Effector memory CD4-positive, alpha-beta T cell (primary cell): ENCODE measurements at places on chromosomes 4 and X.

DNA sequence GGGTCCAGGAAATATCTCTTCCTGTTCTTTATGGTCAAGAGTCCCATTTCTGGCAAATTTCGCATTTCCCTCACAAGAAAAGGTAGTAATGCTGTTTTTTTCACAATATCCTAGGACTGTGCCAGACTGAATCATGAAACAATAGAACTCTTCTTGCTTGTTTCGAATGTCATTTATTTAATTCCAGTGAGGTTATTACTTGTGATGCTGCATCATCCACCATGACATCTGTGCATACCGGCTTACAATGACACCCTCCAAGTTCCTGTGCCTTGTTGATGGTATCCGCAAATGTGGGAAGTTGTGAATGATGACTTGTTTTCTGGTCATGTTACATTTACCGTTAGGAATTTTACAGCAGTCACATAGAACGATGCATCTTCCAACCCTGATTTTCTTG, 42.9 kb upstream of the SPRY1 start:
- DNase-seq = no peak

DNA sequence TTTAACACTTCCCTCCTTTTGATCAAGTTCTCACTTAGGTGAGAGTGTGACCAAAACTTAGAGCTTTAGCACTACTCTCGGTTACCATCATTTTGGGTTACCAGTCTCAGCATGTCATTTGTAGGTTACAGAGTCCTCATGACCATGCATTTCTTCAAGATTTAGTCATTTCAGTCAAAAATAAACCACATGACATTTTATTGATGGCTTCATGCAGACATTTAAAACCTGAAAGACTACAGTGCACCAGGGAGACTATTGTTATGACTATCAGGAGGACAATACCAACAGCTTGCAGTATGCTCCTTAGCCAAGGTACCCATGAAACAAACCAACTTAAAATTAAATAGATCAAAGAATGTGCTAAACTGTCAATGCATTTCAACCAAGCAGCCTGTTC, 498.1 kb upstream of the FSTL5 start:
- no peak for DNase-seq

GRCh38 chrX:153406011-153406410, 4.9 kb upstream of the PNMA6E start:
- no peak for DNase-seq

GRCh38 chr4:168803732-168804131, 206.3 kb downstream of the CBR4 start:
- no peak for DNase-seq

- no peak for DNase-seq
These were observed 19.6 kb upstream of the SASH3 start for GRCh38 chrX:129760155-129760554.

- DNase-seq = no peak
These were observed 15.6 kb downstream of the CHRNA9 start for GRCh38 chr4:40350627-40351227.

DNA sequence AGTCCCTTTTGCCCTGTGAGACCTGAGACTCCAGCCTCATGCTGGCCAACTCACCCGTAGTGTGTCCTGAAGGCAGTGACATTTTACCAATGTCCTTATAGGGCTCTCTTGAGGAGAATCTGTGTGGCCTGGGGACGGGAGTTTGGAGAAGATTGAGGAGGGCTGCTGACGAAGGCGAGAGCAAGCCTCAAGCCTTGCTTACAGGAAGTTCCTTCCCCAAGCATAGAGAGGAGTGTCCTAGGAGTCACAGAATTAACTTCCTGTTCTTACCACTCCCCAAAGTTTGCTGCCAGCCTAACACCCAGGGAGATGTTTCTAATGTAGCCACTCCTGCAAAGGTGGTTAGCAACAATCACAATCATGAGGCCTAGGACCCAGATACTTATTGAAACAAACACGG, at the start of gene NXF3:
Gene NXF3 (minus strand): TSS at position 202 of the 400 bp plus-strand sequence. CDS start 120 bp downstream, at position 82.
- no peak for DNase-seq

- no peak for DNase-seq
These were observed 239.7 kb upstream of the AGA start for GRCh38 chr4:177681902-177682301.

DNA sequence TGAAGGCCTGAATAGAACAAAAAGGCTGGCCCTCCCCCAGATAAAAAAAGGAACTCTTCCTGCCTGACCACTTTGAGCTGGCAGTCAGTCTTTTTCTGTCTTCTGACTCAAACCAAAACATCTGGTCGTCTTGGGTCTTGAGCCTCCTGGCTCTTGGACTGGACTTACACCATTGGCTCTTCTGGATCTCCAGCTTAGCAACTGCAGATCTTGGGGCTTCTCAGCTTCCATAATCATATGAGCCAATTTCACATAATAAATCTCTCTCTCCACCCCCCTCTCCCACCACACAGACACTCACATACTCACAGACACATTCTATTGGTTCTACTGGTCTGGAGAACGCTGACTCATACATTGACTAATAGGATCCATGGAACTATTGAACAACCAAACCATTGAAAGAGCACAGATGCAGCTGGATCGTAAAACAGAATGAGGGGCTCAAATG, 15.6 kb upstream of the CWH43 start:
- no peak for DNase-seq

GRCh38 chr4:81562093-81562492, 90.4 kb upstream of the RASGEF1B start:
- DNase-seq = no peak

- no peak for DNase-seq
These were observed 30.1 kb downstream of the GABRB1 start for GRCh38 chr4:47061435-47061834.

- no peak for DNase-seq
These were observed 188.8 kb downstream of the SOWAHB start for GRCh38 chr4:76708971-76709771.

- peak; percentile 73 for DNase-seq
These were observed 250 bp downstream of the USP9X start for GRCh38 chrX:41085512-41085877.

GRCh38 chr4:82373486-82373815, 340 bp downstream of the HNRNPD start:
- DNase-seq = no peak

DNA sequence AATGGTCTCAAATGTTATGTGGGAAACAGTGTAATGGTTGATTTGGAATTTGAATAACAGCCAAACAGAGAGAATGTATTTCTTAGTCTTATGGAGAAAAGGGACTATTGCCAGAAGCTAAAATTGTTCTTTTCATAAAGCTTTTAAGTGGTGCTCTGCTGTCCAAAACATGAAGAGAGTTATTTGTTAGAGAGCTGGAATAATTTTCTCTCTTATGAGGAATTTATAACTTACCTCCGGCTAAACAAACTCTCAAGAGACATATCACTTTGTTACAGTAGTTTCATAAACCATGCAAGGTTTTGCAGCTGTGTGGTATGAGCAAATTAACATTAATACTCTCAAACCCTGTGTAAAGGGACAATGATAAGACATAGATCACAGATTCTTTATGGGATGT, 28.6 kb downstream of the SULT1B1 start:
- no peak for DNase-seq

DNA sequence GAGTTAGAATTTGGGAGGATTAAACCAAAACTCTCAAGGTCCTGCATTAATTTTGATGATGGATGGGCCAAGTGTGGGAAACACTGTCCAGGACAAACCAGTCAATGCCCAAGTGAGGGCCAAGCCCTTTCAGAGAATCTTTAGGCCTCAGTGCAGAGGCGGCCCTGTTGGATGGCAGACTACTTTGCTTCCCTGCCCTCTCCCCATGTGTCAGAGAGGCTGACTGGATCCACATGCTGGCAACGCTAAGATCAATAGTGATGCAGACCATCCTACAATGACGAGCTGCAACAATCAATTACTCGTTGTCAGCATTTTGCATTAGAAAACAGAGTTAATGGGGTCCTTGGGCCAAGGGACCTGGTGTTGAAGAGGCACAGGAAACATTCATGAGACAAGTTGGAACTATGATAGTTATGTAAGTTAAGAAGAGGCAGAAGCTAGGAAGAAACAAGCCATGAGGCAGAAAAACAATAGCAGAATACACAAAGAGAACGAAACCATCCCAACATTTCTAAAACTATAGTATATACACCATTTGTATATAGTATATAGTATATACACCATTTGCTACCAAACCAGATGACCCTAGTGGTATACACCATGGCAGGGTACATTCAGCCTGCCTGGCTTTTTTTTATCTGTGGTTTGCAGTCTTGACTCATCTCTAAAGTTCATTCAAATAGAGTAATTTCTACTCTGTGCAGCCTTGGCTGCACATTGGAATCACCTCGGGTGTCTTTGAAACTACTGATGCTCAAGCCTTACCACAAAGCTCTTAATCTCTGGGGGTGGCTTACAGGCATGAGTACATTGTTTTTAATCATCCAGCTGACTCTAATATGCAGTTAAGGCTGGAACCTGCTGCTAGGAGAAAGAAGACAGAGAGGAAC, 147.7 kb upstream of the GYPA start:
- no peak for DNase-seq

DNA sequence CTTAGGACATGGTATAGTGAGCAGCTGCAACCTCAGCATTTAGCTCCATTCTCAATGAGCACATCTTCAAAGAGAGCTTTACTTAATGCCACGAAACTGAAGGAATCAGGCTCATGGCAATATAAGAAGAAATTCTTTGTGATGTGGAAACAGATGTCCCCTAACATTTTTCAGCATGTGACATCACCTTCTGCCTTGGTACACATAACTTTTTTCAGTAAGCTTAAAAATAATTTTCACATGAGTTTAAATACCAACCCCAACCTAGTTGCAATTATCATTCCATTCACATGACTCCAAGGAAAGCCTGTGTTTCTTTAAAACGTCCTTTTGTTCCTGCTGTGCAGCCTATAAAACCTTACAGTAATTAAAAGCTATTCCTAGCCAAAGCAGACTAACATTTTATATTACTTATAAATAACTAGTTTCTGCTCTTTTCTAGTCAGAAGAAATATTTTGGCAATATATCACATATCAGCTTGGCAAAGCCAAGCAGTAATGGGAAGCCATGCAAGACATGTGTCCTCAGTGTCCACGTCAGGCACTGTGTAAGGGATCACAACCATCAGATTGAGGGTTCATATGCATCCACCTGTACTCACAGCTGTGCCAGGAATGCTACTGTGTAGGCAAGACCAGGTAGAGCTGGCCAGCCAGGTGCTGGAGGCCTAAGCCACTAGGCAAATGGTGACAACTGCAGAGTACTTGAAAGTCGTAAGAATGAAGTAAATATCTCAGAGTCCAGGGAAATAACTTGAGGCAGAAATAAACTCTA, 466.6 kb downstream of the INPP4B start:
- DNase-seq = no peak

DNA sequence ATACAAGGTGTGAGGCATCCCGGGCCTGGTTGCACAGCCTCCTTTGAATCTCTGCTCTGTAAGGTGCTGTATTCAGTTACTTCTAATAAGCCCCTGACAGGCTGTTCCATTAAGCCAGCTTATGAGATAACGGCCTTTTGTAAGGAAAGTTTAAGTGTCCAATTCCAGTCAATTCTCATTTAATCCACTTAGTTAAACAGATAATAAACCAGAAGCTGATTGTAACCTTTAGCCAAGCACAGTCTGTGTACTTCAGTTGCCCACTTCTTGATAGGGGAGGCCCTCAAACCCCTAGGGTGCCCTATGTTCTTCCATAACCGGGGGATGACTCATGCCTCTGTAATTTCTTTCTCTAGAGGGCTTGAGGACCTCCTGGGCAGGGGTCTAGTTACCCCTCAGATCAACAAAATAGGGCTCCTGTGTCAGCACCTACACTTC, 63.4 kb downstream of the RASL11B start:
- no peak for DNase-seq
